ENCODE measurements at places on chromosomes 1 and 21. TPM values are rescaled to one million over a fixed set of nuclear protein-coding genes. Genes with fewer than 3 reads are reported as not detected.

IL22RA1 gene
- 0.09 TPM for total RNA-seq

DNA sequence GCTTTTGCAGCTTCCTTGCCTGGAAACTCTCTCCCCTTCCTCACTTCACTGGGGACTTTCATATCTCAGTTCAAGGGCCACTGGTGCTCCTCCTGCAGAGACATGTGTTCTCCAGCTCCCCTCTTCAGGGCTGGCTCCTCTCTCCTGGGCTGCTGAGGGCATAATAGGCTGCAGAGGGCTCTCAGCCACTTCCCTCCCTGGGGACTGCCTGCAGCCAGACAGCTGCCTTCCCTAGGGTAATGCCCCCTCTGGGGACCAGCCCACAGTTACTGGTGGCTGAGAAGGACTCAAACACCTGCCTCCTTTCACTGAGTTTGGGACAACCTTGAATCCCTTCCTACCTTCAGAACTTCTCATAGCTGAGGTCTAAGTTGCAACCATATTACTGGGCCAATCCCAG lies 104.8 kb upstream of the POU3F1 start:
- no peak for DNase-seq

- no peak for DNase-seq
These were observed 2.8 kb upstream of the SSU72 start for GRCh38 chr1:1577367-1578011.

- DNase-seq: no peak
These were observed 135.3 kb upstream of the EDN2 start for GRCh38 chr1:41619511-41620364.

SLC45A3 gene
- total RNA-seq: 3.3 TPM

DNA sequence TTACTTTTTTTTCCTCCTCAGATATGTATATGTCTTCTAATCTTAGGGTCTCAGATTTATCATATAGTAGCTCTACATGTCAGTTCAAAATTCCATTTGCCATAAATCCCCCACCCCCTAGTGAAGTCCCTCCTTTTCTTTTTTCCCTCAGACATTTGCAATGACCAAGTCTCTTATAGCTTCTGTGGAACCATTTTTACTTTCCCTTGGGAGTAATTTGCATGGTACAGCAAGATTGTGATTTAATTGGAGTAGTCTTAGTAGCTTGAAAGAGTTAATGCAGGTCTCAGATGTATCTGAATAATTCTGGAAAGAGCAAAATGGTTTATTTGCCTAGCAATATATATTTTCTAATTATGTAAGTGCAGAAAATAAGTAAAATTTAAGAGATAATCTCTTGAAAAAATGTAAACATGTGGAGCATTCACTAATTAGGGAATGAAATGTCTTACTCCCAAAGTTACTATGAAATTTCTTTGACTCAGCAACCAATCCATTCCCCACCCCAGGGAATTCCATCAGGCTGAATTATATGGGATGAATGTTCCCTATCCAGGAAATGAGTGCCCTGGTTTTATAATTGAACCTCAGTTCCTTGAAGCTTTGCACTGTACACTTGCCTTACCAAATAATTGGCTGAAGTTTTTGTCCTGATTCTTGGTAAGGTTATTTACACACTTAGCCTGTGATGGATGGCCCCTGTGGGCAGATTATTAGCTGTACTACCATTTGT lies 267.0 kb downstream of the DNM3 start:
- no peak for DNase-seq

GRCh38 chr1:63818567-63819325 lies 44.9 kb downstream of the ROR1 start:
- DNase-seq: no peak

GRCh38 chr1:147798731-147799130 lies 38.3 kb upstream of the GJA5 start:
- DNase-seq: no peak

GRCh38 chr1:244231193-244231571 lies 180.1 kb downstream of the ZBTB18 start:
- DNase-seq: no peak

DNA sequence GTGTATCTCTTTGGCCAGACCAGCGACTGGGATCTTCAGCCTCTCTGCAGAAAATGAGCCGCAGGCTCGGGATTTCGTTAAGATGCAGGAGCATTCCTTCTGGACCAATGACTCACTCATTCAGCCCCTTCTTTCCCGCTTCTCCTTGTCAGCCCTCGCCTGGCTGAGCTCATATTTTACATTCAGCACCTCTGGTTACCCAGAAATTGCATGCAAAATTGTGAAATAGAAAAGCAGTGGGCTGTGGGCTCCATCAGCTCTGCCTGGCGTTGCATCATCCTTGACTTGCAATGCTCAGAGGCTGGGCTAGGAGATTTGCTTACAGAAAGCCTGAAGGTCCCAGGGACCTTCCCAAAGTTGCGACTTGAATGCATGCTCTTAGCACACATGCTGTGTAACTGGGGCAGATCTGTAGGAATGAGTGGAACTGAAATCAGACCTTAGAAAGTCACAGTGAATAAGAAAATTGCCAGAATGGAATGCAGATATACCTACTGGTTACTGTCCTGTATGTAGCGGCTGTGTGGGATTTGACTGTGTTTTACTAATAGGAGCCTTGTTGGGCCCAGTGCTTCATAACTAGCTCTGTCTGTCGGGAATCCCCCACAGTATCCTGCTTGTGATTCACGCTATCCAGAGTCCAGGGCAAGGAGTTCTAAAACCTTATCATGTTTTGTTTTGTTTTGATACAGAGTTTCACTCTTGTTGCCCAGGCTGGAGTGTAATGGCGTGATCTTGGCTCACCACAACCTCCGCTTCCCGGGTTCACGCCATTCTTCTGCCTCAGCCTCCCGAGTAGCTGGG lies 444.8 kb downstream of the KIF26B start:
- DNase-seq: peak; percentile 66

DNA sequence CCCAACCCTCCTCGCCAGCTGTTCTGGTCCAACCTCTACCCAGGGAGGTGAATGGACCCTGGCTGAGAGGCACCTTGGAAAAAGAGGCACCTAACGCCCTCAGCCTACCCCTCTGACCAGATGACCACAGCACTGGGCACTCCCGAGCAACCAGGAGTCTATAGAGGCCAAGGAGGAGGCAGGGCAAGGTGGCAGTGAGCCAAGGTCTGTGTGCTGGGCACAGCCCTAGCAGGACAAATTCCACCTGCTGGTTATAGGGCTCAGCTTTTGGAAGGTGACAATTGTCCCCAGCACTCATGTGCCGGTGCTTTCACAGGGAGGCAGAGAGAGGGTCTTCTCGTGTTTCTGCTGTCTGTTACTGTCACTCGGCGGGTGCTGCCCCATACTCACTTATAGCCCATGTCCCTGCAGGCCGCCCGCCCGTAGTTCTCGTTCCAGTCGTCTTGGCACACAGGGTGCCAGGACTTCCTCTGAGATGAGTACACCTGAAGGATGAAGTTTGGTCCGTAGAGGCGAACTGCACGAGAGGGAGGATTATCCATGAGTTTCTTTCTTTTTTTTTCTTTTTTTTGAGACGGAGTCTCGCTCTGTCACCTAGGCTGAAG lies 27.8 kb downstream of the TMPRSS2 start:
- no peak for DNase-seq

- DNase-seq: no peak
These were observed 35.6 kb downstream of the CAMSAP2 start for GRCh38 chr1:200774311-200774710.
